Stimulated activated CD4-positive, alpha-beta T cell treated with anti-CD3 and anti-CD28 coated beads, Interleukin-1b, Interleukin-23, amount 100 ng/mL, for 1 hour (primary cell): ENCODE measurements at places on chromosomes 6 and 20.

DNA sequence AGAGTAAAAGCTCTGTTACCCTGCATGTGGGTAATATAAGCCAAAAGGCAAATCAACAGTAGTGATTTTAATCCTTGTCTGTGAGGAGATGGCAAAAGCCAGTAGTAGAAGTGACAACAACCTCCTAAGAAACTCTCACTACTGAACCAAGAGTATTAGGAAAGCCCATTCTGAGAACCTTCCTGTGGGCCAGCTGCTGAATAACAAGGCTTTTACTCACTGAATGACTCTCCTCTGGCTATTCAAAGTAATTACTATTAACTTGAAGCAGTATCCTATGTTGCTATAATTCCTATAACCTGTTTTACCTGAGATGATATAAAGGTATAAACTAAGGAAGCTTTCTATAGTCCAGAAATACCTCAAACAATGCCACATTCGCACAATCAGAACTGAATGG, 55.1 kb downstream of the CHD6 start:
- DNase-seq, result no peak

DNA sequence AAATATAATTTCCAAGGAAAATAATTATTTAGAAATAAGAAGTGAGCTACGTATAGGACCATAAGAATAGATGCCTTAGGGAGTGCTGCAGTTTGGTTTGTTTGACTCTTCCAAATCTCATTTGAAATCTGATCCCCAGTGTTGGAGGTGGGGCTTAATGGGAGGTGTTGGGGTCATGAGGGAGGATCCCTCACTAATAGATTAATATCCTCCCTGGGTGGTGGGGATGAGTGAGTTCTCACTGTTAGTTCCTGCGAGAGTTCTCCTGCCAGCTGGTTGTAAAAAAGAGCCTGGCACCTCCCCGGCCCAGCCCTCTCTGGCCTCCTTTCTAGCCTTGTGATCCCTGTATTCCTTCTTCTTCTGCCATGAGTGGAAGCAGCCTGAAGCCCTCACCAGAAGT, 69.3 kb downstream of the RCAN2 start:
- DNase-seq, result no peak

DNA sequence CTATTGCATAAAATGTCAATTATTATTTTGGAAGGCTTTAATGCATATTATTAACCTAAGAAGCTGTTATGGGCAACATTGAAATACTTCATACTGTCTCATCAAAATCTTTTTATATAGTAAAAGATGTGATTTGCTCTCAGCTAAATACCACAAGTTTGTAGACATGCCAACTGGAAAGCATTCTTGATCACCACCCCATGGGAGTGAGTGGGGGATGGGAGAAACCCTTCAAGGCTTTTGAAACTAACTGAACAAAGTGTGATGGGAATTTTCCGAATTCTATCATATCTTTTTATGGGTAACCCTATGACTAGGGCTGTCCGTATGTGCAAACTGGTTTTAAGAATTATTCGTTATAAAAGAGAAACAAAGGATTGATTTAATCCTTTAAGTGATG, 377.3 kb upstream of the JAG1 start:
- no peak for DNase-seq

DNA sequence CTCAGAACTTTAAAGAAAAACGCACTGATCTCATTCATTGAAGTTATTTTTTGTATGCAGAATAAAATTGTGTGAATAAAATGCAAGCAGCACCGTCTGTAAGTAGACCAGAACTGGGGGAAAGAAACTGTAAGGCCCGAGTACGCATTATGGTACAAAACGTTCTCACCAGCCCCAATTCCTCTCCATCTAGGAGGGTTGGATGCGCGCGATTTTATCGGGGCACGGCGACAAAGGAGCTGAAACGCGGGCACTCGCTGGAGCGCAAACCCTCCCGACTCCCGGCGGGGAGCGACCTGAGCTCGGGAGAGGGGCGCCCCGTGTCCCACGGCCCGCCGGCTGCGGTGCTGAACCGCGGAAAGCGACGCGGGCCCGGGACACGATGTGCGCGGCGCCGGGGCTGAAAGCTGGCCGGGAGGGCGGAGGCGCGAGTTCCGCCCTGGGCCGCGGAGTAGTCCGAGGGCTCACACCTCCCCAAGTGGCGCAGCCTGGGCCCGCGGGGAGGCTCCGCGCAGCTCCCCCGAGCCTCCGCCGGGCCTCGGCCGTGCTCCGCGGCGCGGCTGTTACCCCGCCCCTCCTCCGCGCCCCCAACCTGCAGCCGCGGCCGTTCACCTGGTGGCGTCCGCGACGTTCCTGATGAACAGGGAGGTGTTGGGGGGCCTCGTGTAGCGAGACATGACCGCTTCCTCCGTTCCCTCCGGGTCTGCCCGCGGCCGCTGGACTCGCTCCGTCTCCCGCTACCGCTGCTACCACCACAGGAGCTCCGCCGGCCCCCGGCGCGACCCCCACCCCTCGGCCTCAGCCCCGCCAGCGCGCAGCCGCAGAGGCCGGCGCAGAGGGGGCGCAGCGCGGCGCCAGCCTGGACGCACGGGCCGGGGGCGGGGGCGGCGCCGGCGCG, at the start of gene SRSF12:
TSS of gene SRSF12 (minus strand) at position 861 of the 898 bp plus-strand sequence. CDS start at position 677, 184 bp downstream.
- no peak for DNase-seq

DNA sequence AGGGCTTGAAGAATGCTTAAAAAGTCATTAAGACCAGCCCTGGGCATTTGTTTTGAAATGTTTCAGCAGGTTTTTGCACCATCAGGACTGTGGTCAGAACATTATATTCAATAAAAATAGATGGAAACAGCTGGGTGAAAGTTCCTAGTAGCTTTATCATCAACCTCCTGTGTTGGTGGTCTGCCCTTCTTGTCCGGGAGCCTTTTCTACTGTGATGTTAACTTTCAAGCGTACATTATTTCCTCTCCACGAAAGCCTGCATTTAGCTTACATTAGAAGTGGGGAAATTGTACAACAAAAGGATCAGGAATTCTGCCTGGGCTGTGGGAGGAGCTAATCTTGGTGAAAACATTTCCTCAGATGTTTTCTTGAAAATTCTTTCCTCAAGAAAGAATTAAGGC, 71.1 kb downstream of the LAMA4 start:
- DNase-seq, result no peak

DNA sequence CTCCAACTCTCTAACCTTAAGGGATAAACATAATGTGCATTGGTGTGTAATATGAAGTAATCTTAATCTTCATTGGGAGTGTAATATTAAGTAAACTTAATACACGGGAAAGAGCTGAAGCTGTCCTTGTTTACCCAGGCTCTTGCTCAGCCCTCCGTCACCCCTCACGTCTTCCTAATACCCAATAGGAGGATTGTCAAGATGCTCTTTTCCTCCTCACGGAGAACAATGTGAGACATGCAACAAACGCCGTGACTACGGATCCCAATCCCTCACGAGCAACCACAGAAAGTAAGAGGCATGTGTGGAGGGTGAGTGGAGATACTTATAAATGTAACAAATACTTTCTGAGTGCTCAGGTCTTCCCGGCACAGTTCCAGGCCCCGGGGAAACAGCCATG, 11.0 kb downstream of the KIF16B start:
- DNase-seq, result no peak

DNA sequence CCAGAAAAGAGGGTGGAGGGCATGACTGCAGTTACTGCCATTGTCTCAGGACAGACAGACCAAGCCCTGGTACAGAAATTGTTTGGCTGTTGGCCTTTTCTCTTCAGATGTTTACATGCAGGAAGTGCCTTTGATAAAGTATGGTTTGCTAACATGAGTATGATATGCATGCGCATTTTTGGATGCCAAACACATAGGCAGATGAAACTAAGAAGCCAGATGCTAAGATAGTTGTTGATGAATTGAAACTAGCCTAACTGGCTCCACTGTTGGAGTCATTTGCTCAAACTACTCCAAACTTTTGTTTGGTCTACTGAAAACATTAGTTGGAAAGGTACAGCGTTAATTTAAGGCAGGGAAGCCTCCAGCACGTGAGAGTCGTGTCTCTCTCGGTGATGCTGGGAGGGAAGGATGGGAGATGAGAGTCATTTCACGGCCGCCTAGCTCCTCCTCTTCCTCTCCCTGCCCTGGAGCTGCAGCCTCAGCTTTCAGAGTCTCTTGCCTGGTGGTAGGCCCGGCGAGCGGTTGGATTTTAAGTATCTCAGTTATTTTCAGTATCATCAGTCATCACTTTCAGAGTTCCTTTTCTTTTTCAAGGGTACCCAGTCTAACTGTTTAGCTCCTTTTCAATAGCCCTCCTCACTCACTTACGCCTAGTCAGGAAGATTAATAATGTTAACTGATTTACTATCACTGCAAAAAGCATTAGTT, 29.7 kb downstream of the RREB1 start:
- no peak for DNase-seq

- DNase-seq, result no peak
These were observed 26.4 kb downstream of the TRIM27 start for GRCh38 chr6:28897369-28897745.

- DNase-seq, result no peak
These were observed 300.1 kb upstream of the KCNQ5 start for GRCh38 chr6:72321788-72322187.

DNA sequence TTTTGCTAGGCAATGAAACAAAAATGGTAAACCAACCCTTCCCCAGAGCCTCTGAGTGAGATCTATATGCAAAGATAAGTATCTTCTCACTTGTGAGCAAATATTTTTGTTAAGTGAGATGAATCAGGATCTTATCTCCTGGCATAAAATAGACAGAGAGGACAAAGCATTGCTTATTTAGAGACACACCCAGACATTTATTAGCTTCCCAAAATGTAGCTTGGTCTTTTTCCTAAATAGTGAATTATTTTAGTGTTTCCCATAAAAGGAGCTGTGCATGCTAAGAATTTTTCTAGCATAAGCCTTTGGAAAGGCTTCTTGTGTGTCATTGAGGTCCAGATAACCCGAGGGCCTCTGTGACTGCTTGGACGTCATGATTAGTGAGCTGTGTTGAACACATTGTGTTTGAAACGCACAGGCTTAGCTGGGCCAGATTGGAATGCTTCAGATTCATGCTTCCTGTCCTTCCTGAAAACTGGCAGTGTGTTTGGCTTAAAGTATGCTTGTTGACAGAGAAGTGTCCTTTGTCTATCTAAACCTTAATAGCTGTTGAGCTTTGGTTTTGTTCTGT, 16.5 kb downstream of the MTHFD1L start:
- DNase-seq, result no peak

GRCh38 chr6:30614044-30614842, 2.8 kb downstream of the PPP1R10 start:
- DNase-seq, result no peak

- no peak for DNase-seq
These were observed 49.1 kb upstream of the THBS2 start for GRCh38 chr6:169302716-169303115.

DNA sequence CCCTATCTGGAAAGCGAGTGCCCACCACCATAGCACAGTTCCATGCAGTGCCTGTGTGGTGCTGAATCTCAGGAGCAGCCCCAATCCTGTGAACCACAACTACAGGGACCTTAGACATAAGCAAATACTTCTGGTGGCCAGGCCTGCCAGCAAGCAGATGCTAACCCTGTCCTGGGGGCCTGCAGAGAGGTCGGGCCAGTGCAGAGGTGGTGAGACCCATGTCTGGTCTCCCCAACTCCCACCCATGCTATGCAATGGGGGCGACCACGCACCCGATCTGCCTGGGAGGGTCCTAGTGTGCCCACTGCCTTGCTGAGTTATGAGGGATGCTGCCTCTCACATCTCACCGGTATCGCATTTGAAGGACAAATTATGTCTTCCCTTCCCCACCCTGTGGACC, 151.6 kb upstream of the ZNF337 start:
- no peak for DNase-seq

- no peak for DNase-seq
These were observed 25.0 kb upstream of the EMILIN3 start for GRCh38 chr20:41391587-41392001.

GRCh38 chr6:165082636-165083035, 226.8 kb downstream of the C6orf118 start:
- no peak for DNase-seq

DNA sequence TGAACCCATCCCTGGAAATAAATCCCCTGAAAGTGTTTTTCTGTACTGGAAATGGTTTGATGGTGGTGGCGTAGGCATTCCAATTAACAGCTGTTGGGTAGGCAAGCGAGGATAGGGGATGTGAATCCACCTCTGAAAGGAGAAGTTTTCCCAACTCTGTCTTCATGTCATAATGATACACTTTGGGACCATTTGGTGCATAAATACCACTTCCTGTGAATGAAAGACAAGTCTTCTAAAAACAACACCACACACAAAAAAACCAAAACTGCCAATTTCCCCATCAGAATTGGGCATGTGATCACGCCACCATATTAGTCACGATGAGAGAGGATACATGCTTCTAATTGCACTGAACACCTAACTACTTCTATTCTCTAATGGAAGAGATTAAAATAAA, 6.4 kb downstream of the VNN2 start:
- no peak for DNase-seq

DNA sequence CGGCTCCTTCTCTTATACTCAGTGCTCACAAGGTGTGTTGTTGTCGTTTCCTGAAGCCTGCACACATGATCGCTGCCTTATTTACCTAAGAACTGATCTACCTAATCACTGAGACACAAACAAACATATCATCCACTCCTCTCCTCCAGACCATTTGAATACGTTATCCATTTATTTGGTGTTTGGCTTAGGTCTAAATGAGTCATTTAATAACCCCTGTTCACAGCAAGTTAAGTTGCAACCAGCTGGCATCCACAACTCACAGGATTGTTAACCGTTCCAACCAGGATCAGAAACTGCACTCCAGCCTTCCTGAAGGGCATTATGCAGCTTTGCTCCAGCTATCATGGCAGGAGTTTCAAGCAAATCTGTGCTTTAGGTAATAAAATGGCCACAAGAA, 511.1 kb upstream of the MAP3K7 start:
- no peak for DNase-seq

DNA sequence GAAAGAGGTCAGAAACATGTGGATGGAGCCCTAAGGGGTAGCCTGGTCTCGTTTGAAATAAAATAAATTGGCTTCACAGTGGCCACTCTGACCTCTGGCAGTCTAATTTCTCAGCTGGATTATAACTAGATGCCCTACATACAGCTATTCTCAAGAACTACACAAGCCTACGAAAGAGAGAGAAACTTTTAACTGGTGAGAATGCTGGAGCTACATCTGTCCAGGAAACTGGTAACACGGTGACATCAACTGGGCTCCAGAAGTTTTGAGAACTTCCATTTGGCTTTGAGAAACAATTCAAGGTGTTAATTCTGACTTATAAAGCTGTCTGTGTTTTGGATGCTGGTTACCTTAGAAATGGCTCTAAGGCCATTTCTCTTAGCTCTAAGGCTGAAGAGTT, 187.3 kb upstream of the TENT5A start:
- DNase-seq, result no peak

DNA sequence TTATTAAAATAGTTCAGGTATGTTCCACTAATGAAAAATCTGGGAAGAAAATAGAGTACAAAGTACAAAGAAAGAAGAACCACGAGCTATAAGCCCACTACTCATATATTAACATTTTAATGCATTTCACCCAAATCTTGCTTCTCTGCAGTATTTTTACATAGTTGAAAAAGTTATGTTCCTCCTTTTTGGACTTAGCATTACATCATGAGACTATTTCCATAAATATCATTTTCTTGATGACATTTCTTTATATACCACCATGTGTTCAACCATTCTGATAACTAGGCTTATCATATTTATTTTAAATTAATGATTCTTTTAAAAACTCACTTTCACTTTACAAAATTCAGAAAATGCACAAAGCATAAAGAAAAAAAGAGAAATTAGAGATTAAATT, 3.0 kb downstream of the IPCEF1 start:
- DNase-seq, result no peak
